SK-N-SH (cell line): ENCODE measurements at places on chromosomes 11 and 22. TPM values are rescaled to one million over a fixed set of nuclear protein-coding genes. Genes with fewer than 3 reads are reported as not detected.

GRCh38 chr11:76835928-76836612 lies 24.6 kb upstream of the ACER3 start:
- H3K27ac ChIP-seq: no peak overlapping the region
- H3K27me3 ChIP-seq: peaks cover 38% of the 10 kb centered on the region; the same call in 1 of the 2 replicates
- H3K4me1 ChIP-seq: peaks cover 15% of the 10 kb centered on the region; the same call in 1 of the 2 replicates
- H3K4me3 ChIP-seq: no peak overlapping the region
- H3K36me3 ChIP-seq: no peaks in the 10 kb centered on the region

- no peak overlapping the region for H3K4me3 ChIP-seq
- DNase-seq: no peak
- H3K4me1 ChIP-seq: no peaks in the 10 kb centered on the region; the same call in 1 of the 2 replicates
- H3K36me3 ChIP-seq: no peaks in the 10 kb centered on the region
Measured at GRCh38 chr11:16881766-16882165, 132.4 kb downstream of the PLEKHA7 start.

DNA sequence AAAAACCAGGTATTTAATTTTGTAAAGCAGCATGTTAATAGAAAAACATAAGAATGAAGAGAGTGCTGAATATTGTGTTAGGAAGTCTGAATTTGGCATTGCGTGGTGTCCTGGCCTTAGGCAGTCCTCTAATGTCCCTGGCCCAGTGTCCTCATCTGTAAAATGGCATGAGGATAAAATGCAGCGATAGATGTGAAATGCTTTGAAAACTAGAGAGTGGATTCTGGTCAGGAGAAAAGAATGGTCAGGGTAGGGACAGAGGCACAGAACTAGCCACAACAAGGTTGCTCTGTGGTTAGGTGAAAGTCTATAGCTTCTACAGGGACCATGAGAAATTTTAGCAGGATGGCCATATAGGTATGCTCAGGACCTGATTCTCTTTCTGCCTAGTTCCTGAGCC lies 18.9 kb downstream of the RNF185 start:
- DNase-seq: no peak
- no peak overlapping the region for H3K27ac ChIP-seq
- no peaks in the 10 kb centered on the region for H3K27me3 ChIP-seq
- no peak overlapping the region for H3K4me3 ChIP-seq
- H3K36me3 ChIP-seq: peaks cover 8% of the 10 kb centered on the region

DNA sequence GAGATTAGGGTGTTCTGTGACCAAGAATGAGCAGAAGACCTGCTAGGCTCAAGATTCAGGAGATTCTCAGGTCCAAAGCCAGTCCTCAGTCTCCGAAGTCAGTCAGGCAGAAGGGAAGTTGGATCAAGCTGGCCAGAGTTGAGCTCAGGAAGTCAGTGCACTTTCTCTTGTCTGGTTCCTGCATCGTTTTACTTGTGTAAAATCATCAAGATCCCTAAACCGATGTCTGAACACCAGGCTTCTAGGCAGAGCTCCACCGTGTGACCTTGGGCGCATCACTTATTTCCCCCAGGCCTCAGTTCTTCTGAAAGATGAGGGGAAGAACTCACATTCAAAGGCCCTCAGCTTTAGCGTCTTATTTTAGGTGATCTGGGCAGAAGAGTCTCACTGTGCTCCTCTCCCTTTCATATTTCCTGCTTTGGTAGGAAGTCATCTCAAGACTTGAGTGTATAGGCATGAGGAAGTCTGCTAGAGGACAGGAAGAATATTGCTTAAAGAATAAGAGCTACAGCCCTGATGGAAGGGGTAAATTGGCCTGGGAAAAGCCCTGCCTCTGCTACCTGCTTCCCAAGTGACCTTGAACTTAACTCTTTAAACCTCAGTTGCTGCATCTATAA lies 20.2 kb downstream of the NF2 start:
- no peak for DNase-seq
- no peak overlapping the region for H3K4me3 ChIP-seq
- no peaks in the 10 kb centered on the region for H3K36me3 ChIP-seq
- no peaks in the 10 kb centered on the region for H3K27me3 ChIP-seq
- peak overlapping the region; percentile 93 for H3K27ac ChIP-seq

DNA sequence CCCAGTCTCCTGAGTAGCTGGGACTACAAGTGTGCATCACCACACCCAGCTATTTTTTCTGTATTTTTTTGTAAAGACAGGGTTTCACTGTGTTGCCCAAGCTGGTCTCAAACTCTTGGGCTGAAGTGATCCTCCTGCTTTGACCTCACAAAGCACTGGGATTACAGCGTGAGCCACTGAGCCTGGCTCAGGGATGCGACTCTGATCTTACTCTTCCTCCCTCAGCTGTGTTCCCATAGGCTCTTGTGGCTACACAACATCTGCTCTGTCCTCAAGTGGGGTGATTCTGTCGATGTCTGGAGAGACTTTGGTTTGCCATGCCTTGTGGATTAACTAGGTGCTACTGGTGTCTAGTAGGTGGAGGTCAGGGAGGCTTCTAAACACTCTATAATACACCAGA lies 127.0 kb upstream of the SERPIND1 start:
- H3K4me3 ChIP-seq: no peak overlapping the region
- no peaks in the 10 kb centered on the region for H3K4me1 ChIP-seq
- no peaks in the 10 kb centered on the region for H3K27me3 ChIP-seq
- DNase-seq: no peak

- no peaks in the 10 kb centered on the region for H3K36me3 ChIP-seq
- H3K27me3 ChIP-seq: no peaks in the 10 kb centered on the region
- DNase-seq: no peak
Measured at GRCh38 chr11:13883042-13883441, 79.5 kb upstream of the SPON1 start.

GRCh38 chr11:76888989-76889388 lies 28.3 kb downstream of the ACER3 start:
- no peaks in the 10 kb centered on the region for H3K27me3 ChIP-seq
- DNase-seq: no peak
- no peak overlapping the region for H3K4me3 ChIP-seq
- no peaks in the 10 kb centered on the region for H3K36me3 ChIP-seq
- no peak overlapping the region for H3K27ac ChIP-seq

SMIM35 gene
- polyA plus RNA-seq: not detected in 2 replicates

PATE4 gene
- not detected in 2 replicates for polyA plus RNA-seq

FAT3 gene
- polyA plus RNA-seq: 0.76 and 0.87 TPM in 2 replicates
